Foreskin fibroblast (primary cell): ENCODE measurements at places on chromosomes 4 and X.

GRCh38 chr4:37609626-37610025, 76.5 kb downstream of the RELL1 start:
- DNase-seq: no peak

DNA sequence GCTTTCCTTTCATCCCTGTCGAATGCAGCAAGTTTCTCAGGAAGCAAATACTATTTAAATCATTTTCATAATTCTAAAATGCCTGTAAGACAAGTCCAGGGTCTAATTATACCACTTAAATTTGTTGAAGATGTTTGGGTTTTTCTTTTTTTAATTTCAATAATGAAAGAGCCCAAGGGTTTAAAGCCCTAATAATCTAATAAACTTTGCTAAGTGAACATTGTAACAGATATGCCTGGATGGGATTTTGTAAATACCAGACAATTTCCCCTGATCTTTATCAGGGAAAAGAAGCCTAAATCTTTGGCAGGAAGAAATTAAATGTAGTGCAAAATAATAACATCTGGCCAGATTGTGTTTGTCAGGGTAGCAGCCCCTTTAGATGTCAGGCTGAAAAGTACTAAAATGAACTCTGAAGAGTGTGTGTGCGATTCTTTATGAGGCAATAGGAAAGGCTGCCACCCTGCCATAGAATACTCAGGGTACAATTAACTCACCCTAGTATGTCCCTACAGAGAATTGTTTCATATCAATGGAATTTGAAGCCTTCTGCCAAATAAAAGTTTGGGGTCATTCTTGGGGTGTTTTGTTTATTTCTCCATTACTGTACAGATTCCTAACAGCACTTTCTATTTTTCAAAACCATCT, 45.6 kb downstream of the GPC3 start:
- DNase-seq: no peak

DNA sequence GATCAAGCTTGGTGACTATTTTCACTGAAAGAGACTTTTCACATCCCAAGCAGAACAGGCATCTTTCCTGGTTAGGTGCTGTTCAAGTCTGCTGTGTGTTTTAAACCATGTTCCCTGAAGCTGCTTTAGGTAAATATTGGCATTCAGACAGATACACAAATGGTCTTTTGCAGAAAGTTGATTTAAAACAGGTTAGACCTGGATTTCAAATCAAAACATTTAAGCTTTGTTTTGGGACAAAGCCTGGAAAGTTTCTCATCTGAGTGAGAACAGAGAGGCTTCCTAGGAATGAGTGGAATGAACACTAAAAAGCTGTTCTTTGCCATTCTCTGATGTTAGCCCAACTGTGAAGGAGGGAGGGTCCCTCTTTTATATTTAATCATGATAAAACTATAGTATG, 10.1 kb downstream of the ANXA3 start:
- peak; percentile 44 for DNase-seq

GRCh38 chr4:80017125-80017854, 55.7 kb downstream of the ANTXR2 start:
- peak; percentile 80 for DNase-seq

- DNase-seq: no peak
These were observed 436.9 kb downstream of the NLGN4X start for GRCh38 chrX:5791721-5792120.

- DNase-seq: no peak
These were observed 695 bp downstream of the MTM1 start for GRCh38 chrX:150569155-150569477.

- no peak for DNase-seq
These were observed 7.6 kb upstream of the DLG3 start for GRCh38 chrX:70437011-70437410.

- DNase-seq: no peak
These were observed 831.3 kb downstream of the NLGN4X start for GRCh38 chrX:5397409-5397808.

DNA sequence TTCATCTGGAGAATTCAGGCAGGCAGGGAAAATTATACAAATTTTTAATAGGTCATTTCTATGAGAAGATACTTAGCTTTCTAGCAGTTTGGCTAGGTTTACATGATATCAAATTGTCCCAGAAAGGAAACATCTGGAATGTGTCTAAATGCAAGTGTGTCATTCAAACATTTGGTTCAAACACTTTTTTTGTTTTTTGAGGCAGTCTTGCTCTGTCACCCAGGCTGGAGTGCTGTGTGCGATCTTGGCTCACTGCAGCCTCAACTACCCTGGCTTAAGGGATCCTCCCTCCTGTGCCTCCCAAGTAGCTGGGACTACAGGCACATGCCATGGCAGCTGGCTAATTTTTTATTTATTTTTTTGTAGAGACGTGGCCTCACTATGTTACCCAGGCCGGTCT, 31.6 kb downstream of the SPARCL1 start:
- no peak for DNase-seq

DNA sequence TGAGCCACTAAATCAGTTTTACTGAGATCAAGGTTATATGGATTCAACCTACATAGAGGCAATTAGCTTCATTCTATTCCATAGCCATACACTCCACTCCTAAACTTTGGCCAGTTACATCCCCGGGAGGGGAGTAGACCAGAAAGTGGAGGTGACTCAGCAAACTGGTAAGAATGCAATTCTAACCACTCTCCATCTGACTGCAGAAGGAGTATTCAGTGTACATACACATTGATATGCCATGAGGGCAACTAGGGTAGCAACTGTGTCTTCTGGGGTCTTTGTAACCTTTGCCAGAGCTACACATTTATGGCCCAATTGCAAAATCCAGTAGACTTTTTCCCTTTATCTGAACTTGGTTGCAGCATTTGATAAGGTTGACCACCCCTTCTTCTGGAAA, 7.6 kb downstream of the SLC25A43 start:
- DNase-seq: peak; percentile 29

GRCh38 chr4:140839406-140839805, 83.2 kb upstream of the TBC1D9 start:
- no peak for DNase-seq
